T-cell (primary cell): ENCODE measurements at places on chromosomes 2 and 18. TPM values are rescaled to one million over a fixed set of nuclear protein-coding genes. Genes with fewer than 3 reads are reported as not detected.

DNA sequence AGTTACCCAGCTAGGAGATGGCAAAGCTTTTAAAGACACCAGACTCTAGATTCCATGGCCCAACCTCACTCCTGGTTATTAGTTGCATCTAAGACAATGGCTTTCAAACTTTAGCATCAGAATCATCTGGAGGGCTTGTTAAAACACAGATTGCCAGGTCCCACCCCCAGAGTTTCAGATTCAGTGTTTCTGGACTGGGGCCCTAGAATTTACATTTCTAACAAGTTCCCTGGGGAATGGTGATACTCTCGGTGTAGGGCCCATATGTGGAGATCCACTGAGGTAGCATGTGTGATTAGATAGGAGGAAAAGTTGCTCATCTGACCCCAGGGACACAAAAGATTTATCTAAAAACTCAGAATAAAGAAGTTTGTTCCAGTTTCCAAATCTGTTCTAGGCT is 14.5 kb upstream of the TTR start:
- DNase-seq = no peak

GRCh38 chr2:227813562-227814353 is at the start of gene CCL20:
CCL20 (plus strand) TSS chr2:227813842; CDS start chr2:227813912, 70 bp downstream.
- no peak for DNase-seq

DNA sequence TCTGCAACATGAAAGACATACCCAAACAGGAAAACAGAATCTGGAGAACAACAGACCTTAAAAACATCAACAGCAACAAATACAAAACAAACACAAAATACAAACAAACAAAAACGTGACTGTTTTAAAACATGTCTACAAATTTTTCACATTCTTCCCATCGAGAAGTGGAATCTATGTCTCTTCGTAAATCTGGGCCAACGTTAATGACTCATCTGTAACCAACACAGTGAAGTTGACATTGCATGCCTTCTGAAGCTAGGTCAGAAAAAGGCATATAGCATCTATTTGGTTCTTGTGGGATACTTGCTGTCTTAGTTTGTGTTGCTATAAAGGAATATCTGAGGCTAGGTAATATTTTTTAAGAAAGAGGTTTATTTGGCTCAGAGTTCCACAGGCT is 269.0 kb upstream of the FBXO11 start:
- DNase-seq = no peak

DNA sequence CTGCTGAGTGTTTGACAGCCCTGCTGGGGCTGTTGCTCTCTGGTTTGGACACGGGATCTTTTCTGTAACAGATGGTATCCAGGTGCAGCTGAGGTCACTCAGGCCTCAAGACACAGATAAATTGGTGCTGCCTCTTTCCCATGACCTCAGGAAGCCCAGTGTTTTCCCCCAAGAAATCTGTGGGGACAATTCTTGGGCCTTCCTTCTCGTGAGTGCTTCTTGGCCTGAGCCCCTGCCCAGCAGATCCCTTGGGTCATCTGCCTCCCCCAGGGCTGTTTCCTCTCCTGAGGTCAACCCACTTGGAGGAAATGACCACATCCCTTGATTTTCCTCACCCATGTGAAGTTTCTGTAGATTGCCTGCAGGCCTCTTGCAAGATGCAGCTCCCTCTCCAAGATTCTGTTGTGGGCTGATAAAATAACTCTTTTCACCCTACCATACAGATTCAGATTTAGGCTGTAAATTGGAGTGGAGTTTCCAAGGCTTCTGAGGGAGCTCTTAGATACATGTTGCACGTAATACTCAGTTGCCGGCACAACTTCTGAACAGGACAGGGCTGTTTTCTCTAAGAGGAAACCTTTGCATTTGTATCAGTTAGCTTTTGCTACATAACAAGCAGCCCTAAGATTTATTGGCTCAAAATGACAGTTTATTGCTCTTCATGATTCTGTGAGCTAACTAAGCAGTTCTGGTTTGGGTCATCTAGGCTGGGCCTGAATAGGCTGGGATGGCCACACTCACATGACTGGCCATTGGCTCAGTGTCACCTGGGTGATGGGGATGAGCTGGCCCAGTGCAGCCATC is 13.1 kb downstream of the ZAP70 start:
- no peak for DNase-seq

DNA sequence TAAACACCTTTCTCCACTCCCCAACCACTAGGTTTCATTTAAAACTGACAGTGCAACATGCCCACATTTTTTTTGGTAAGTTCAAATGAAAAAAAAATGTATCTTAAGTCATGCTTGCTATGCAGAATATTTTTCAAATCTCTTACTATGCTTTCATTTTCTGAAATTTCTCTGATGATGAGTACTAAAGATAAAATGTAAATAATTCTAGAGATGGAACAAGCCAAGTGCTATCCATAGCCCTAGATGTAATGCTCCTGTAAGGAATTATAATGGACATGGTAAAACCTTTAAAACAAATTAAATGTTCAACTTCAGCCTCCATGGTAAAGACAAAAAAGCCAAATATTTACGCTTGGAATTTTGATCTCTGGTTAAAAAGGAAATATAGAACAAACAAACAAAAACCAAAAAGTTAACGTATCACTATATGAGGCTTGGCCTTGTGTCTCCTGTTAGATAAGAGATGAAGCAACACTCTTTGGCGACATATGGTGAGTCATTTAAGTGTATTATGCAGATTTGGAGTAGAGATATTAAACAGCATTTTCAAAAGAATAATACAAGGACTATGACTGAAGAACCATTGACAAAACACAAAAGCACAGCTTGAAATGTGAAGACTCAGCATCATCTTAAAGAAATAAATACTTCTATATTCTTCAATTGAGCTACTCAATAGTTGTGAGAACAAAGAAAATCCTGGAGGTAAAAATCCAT is 392.0 kb upstream of the LYPD1 start:
- no peak for DNase-seq

DNA sequence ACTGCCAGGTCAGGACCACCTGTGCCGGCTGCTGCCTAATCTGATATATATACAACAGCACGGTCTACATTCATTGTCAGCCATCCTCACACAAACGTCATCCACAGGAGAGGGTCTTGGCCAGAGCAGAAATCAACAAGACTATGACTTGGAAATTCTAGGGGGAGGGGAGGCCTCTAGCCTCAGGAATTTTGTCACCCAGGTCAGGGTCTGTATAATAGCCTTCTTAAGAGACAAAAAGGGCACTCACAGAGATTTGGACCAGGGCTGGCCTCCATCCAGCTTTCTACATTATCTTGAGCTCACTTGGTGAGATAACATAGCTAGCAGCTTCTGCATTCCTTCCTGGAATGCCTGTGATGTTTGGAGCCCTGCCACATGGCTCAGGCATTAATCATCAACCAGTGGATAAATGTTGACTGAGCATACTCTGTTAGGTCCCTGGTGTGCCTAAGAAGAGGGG is 50.4 kb upstream of the CTIF start:
- no peak for DNase-seq

GRCh38 chr2:23567161-23567756 is 182.3 kb downstream of the KLHL29 start:
- no peak for DNase-seq

DNA sequence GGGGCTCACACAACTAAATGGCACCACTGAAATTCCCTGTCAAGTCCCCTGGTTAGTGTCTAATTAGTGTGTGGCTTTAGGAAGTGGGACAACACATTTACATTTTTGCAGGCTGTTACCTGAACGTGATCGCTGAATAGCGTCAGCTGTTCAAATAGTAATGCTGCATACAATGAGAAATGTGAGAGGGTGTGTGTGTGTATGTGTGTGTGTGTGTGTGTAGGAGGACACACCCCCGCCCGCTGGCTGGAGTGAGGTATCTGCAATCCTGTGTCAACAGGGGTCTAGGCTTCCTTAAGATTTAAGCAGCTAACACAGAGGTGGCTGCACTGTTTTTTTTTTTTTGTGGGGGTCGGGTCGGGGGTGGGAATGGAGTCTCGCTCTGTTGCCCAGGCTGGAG is 4.8 kb upstream of the LYPD6B start:
- DNase-seq = no peak

DNA sequence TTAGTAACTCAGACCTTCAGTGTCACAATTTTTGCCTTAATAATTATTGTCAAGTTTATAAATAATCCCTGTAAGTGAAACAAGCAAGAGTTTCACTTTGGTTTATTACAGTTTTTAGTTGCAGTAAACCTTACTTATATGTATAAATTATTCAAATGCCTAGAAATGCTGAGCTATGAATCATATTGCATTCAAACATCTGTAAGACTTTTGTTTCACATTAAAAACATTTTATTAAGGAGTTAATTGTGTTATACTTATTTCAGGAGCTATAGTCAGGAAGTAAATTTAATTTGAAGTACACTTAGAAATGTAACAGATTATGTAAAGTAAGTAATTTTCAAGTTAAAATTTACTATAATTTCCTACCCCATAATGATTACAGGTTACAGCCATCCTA is 3.9 kb upstream of the ETAA1 start:
- no peak for DNase-seq

DNA sequence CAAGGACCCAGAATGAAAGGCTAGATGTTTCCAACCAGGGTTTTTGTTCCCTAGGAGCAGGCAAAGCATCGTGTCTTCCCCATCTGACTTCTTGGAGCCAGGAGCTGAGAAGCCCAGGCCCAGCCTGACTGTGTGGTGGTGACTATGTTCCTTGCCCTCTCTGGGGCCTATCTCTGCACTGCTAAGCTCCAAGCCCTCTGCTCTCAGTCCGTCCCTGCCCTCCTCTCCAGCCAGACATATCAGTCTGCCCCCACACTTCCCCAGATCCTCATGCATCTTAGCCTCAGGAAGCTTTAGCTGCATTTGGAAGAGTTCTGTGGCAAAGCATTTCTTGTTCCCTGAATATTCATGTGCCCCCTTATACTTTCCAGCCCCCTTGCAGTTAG is 196.6 kb downstream of the CYP26B1 start:
- no peak for DNase-seq

- DNase-seq = no peak
These were observed 11.7 kb upstream of the KIF1A start for GRCh38 chr2:240831594-240832204.

DNA sequence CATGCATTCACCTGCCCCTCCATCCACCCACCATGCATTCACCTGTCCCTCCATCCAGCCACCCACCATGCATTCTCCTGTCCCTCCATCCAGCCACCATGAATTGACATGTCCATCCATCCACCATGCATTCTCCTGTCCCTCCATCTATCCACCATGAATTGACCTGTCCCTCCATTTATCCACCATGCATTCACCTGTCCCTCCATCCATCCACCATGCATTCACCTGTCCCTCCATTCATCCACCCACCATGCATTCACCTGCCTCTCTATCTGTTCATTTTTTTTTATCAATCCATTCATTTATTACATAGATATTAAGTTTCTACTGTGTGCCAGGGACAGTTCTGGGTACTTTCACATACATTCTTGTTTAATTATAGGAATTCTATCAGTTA is 69.2 kb downstream of the MYCN start:
- DNase-seq = no peak

The ZNF2 gene
- 8.2 TPM for total RNA-seq
